ENCODE measurements at places on chromosomes 11 and 22.

DNA sequence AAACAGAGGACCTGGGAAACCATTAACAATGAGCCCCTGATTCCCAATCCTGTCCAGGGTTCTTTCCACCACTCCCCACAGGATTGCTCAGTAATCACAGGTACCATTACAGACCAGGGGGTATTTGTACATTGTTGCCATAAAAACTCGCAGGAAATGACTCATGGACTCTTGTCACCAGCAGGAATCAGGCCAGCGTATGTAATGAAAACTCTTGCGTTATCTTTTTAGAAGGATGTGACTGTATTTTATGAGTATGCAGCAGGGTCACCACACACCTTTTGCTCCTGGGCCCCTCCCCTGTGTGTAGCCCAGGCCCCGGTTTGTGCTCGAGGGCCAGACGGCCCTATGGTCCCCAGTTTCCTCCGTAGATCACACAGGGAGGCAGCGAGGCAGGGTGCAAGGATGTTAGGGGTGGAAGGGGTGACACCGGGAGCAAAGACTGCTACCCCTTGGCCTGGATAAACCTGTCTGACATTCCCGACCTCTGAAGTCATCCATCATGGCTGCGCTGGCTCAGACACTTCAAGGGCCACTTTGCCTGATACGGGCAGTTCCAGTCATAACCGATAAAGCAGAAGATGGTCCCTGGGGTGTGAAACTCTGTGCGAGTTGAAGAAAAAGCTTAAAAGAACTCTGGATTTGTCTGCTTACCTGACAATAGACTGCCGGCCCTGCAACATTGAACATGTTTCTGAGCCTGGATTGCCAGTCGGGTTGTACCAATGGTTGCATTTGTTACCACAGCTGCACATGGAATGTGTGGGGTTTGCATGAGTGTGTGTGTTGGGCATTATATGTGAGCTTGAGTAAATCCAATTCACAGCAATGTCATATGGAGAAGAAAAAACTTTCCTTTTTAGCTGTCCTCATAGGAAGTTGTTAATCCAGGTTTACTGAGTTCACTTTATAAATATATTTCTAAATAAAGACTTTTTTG lies 56.9 kb downstream of the MICAL2 start:
- DNase-seq: no peak

- DNase-seq: no peak
Measured at GRCh38 chr11:32885556-32885955, 7.1 kb upstream of the QSER1 start.

DNA sequence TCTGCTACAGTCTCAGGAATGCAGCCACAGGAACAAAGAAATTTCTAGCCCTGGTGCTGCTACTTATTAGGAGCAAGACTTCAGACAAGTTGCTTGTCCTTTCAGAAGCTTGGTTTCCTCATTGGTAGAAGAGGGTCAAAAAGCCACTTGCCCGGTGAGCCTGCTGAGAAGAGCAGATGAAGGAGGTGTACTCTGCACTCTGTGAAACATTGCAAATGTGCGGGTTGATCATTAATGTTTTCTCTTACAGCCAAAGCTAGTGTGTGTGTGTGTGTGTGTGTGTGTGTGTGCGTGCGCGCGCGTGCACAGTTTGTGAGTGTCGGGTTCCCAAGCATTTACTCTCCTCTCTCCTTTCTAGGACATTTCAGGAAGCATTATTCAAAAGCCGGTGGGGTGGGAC lies 86.3 kb upstream of the NNMT start:
- no peak for DNase-seq

- DNase-seq: no peak
Measured at GRCh38 chr11:91786097-91786496, 438.5 kb upstream of the FAT3 start.

Measured in ascending aorta (tissue), 2 donors.